ENCODE measurements at places on chromosomes 11 and 22. TPM values are rescaled to one million over a fixed set of nuclear protein-coding genes. Genes with fewer than 3 reads are reported as not detected.

Gene SCUBE2
- total RNA-seq = 0.37 TPM

Gene SLC22A9
- not detected for total RNA-seq

Gene GGTLC3
- not detected for total RNA-seq

DNA sequence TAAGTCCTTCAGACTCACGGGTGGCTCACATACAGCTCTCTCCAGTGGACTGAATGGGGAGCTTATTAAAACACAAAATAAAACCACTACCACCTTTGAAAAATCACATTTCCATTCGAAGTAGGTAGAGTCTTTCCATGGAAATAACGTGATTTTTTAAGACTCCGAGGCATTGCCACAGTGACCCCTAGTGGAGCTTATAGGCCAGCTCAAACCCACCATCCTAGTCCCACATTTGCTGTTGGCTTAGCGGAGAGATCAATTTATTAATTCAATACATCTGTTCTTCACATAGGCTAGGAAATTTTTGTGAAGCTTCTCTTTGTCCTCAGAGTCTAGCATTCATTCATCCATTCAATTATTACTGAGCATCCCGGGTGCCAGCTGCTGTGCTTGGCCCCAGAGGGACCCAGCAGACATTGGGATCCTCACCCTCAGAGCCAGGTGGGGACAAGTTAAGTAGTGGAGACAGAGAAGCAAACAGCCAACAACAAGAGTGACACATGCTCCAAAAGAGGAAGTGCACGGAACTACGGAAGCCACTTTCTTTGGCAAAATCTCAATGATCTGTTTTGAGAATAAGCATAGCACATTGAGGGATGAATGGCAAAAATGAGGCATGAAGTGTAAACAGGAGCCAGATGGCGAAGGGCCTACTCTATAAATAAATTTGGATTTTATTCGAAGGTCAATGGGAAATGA lies 10.2 kb upstream of the P4HA3 start:
- peak; percentile 68 for DNase-seq

Measured in M059J (cell line).